Putamen (tissue), 1 donor: ENCODE measurements at places on chromosomes 2 and 18.

- no peak for DNase-seq
Observed at GRCh38 chr2:144261336-144261735, 258.6 kb downstream of the ZEB2 start.

DNA sequence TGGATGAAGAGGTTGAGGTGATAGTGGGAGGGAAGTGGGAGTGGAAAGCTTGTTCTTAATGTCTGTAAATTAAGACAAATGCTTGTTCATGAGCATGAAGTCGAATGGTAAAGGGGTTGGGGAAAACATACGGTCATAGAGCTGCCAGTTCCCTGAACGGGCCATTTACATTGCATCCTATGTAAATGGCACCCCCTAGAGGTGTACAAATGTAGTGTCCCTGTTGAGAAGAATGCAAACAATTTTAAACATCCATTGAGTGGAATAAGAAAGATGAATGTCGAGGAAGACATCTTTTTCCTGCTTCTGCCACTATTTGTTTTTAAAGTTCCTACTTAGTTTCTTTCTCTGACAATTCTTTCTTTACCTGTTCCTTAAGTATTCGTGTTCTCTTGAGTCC is 155.7 kb downstream of the RDH14 start:
- DNase-seq: no peak

- no peak for DNase-seq
Observed at GRCh38 chr2:17600556-17601204, 60.2 kb downstream of the VSNL1 start.

GRCh38 chr2:64771737-64772136 is 118.0 kb upstream of the SERTAD2 start:
- DNase-seq: no peak

DNA sequence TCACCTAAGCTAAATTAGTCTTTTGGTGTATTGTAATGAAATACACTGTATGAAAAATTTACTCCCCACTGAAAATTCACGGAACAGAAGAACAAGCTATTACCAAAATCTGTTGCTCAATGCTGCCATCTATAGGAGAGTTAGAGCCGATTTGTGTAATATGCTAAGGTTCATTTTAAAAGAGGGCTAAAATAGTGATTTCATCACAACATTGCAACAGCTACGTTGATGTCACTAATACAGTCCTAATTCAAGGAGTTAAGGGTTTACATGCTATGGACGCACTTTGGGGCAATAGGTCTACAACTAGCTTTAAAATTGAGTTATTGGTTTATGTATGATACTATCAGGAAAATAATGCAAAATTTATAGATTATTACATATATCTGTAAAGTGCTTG is 3.0 kb upstream of the IRS1 start:
- peak; percentile 74 for DNase-seq

DNA sequence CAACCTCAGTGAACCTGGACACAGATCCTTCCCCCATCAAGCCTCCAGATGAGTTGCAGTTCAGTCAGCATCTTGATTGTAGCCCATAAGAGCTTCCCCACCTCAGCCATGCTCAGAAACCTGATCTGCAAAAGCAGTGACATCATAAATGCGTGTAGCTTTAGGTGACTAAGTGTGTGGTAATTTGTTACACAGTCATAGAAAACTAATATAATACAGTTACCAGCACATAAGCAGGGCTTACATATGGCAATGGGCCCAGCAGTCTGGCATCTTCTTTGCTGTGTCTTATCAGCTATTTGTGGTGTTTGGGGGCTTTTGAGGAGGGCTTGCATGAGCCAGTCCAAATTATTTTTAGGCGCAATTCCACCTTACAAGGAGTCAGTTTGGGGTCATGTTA is 807.0 kb downstream of the SLC4A3 start:
- DNase-seq: no peak

DNA sequence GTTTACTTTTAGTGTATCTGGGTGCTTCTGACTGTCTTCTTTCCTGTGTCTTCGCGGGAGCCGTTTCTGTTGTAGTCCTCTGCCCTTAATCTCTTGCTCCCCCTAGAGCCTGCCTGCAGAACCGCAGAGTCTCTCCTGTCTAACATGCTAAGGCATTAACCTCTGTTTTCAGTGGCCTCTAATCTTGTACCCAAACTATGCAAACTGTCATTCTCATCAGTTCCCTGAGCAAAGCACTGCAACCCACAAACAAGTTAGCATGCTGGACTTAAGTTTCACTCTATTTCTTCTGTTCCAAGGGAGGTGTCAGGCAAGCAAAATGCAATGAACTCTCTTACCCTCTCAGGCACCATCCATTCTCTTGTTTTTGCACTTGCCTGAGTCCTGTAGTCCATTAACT is 138.4 kb downstream of the OTX1 start:
- DNase-seq: no peak

DNA sequence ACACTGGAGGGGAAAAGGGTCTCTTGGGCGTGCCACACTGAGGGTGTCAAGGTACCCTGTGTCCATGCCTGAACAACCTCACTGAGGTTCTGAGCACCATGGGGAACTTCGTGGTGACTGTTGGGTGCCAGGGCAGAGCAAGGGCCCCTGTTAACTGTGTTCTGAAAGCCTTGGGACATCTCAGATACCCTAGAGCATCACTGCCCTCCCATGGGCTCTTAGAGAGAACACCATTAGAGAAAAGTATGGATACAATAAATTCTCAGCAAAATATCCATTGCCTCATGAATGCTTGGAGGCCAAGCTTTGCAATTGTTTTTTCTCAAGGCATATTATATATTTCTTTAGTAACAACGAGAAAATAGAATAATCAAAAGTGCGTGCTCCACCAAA is 488.5 kb upstream of the NRP2 start:
- DNase-seq: no peak

- no peak for DNase-seq
Observed at GRCh38 chr2:29733213-29733612, 188.2 kb downstream of the ALK start.

GRCh38 chr18:53752781-53753367 is 471.6 kb downstream of the MBD2 start:
- DNase-seq: no peak

GRCh38 chr2:18149660-18150246 is 271.3 kb downstream of the KCNS3 start:
- DNase-seq: peak; percentile 16

DNA sequence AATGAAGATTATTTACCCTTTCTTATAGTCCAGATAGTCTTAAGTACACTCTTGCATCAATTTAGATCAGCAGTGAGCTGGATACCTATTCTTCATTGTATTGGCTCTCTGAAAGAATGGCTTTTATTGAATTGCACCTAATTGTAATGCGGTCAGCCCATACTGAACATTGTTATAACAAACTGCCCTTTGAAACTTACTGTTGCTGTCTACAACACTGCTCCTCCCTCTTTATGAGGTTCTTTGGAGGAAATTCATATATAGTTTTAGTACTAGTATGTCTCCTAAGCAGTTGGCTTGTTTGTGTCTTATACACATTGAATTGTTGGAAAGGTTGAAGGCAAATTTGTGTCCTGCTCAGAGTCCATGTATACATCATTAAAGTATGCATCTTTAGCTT is 66.5 kb upstream of the UGP2 start:
- DNase-seq: no peak

DNA sequence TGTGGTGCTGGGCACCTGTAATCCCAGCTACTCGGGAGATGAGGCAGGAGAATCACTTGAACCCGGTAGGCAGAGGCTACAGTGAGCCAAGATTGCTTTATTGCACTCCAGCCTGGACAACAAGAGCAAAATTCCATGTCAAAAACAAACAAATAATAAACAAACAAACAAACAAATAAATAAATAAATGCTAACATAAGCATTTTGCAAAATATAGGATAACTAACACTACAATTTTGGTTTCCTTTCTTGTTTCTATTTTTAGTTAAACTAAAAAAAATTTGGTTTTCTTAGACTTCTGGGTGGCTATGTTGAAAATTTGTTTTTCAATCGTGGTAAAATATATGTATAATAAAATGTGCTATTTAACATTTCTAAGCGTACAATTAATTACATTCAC is 115.0 kb upstream of the ZNF516 start:
- DNase-seq: no peak

DNA sequence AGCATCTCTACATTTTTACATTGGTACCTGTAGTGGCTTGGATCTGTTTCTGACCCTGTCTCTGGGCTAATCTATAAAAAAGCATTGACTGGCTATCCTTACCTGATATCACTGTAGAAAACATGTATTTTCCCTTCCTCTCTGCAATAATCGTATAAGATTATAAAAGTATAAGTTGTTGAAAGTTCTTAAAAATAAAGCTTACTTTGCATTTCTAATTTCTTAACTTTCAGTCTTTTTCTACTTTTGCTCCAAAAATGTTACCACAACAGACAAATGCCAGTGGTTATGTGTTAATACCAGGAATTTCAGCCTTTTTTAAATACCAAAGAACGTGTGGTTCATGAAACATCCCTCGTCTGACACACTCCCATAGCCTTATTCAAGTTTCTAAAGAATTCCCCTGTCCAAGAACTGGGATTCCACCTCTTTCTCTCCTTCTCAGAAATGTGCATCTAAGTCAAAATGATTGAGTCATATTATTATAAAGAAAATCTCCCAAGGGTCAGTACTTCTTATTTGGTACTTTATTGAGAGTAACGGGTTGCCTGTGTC is 28.5 kb upstream of the ACKR3 start:
- DNase-seq: no peak

DNA sequence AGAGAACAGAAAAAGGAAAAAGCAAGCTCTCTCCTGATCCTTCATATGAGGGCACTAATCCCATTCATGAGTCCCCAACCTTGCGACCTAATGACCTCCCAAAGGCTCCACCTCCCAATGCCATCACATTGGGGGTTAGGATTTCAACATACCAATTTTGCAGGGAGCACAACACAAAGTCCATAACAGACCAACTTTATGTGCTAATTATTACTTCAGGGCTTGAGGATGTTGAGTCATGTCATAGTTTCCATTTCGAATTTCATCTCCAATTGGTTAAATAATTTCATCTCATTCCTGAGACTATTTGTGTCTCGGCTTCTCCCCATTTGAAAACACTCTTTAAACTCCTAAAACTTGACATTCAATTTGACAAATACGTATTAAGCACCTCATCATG is 69.9 kb upstream of the KLF7 start:
- no peak for DNase-seq

GRCh38 chr2:161400076-161400475 is 16.0 kb upstream of the TBR1 start:
- no peak for DNase-seq

DNA sequence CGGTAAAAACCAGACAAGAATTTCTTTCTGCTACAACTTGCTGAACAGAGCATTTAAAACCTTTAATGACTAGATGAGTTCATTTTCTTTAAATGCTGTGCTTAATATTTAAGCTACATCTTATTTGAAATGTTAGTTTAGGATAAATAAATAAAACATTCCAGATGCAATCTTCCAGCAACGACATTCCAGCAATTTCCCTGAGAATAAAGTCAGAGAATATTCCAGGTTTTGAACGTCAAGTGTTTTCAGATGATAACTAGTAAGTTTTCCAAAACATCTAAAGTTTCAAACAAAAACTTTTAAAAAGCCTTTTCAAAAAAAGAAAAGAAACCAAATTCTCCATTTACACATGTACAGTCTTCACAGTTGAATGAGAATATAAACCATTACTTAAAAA is 104.8 kb downstream of the PPP1R1C start:
- no peak for DNase-seq

GRCh38 chr2:11765501-11765900 is 19.1 kb downstream of the LPIN1 start:
- DNase-seq: no peak

- no peak for DNase-seq
Observed at GRCh38 chr2:30736461-30737325, 70.6 kb downstream of the CAPN13 start.

GRCh38 chr2:63192169-63192888 is 141.7 kb downstream of the OTX1 start:
- DNase-seq: no peak

DNA sequence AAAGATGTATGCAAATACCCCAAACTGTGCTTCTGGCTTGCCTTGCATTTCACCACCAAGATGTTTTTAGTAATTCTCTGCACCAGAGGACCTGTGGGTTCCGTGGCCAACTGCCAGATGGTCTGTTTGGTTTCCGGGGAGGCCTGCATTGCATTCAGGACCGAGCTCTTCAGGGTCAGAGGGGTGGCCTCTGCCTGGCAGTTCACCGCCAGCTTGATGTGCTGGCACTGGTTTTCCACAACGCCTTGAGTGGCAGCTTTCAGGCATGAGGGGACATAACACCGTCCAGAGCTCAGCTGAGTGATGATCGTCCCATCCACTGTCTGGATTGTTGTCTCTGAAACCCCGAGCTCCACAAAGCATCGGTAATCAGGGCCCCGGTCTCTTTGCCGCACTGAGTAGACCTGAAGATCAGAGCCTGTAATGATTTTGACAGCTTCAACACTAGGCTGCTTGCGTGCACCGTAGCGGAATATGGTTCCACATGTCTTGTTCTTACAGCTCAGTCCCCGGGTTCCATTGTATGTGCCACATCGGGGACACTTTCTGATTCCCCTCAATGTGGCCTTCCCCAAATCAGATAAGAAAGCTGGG is 9.4 kb downstream of the C2orf42 start:
- no peak for DNase-seq

- DNase-seq: no peak
Observed at GRCh38 chr2:71716697-71717624, 263.6 kb downstream of the DYSF start.

DNA sequence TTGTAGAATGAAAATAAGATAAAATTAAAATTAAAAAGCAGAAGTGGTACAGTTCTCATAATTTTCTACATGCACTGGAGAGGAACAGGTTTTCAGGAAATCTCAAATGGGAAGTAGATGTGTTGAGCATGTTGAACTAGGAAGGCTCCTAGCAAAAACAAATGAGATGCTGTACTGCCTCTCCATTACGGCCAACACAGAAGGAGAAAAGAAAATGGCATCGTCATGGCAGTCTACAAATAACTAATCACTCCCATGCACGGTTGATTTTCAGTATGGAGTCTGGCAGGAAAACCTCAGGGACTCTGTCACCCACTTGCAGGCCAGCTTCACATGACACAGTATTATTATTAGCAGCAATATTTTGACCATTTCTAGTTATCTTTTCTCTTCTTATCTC is 278.7 kb downstream of the NRXN1 start:
- DNase-seq: no peak

- no peak for DNase-seq
Observed at GRCh38 chr2:36408198-36408703, 52.7 kb downstream of the CRIM1 start.

DNA sequence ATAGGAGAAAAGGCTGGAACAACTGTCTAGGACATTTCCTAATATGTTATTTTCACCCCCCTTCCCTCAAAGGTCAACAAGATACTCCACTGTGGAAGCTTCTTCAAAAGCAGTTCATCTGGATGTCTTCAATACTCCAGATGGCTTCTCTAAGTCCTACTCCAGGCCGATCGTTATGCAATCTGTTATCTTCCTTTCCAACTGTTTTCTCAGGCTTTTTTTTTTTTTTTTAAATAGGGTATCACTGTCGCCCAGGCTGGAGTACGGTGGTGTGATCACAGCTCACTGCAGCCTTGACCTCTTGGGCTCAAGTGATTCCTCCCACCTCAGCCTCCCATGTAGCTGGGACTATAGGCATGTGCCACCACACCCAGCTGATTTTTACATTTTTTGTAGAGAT is 26.3 kb downstream of the ATP8B1 start:
- no peak for DNase-seq

- no peak for DNase-seq
Observed at GRCh38 chr2:17976871-17977746, 98.6 kb downstream of the KCNS3 start.

GRCh38 chr2:195677884-195678283 is 20.9 kb downstream of the SLC39A10 start:
- DNase-seq: no peak

GRCh38 chr2:23489471-23490322 is 104.7 kb downstream of the KLHL29 start:
- no peak for DNase-seq
